Right cardiac atrium (tissue), 5 donors: ENCODE measurements at places on chromosomes 1 and 21.
A peak's percentile ranks its signal among the peaks of the same experiment; 100 is the strongest.

GRCh38 chr1:30912224-30912623 is 3.7 kb upstream of the SDC3 start:
- DNase-seq = peak; percentile 42

GRCh38 chr1:169240449-169241232 is 127.0 kb downstream of the NME7 start:
- DNase-seq = no peak

GRCh38 chr1:174982971-174983689 is 16.6 kb upstream of the CACYBP start:
- DNase-seq = no peak

- no peak for DNase-seq
Measured at GRCh38 chr1:119007670-119008482, 19.7 kb upstream of the TBX15 start.

DNA sequence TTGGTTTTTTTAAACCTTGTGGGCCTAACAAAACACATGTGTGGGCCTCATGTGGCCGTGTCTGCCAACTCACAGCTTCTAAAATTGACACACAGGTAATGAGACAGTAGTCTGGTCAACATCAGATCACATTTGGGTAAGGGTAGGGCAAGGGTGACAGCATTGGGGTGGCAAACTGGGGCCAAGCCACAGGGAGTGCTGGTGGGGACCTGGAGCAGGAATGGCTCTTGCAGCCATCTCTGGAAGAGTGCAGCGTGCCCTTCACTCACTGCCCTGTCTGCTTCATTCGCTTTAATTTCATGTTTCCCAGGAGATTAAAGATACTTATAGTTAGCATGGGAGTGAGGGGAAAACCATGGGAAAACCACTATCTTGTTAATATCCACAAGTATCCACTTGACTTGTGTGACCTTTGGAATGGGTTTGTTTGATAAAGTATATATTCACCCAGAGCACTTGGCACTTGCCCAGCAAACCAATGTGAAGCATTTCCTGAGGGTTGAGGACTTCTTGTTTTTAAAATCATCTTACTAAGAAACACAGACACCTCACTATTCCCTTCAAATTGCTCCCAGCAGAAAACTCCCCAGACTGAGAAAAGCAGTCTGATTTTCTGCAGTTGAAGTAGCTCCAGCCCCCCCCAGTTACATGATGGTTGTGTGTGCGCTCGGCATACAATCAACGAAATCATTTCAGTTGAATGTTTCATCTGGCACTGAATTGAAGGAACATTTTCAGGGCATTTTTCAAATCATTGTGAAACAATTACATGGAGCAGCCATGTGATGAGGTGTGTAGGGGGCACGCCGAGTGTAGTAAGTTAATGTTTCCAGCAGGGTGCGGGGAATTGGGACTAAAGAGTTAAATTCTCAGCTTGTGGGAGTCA is 175.7 kb downstream of the VPS13D start:
- DNase-seq = peak; percentile 77

DNA sequence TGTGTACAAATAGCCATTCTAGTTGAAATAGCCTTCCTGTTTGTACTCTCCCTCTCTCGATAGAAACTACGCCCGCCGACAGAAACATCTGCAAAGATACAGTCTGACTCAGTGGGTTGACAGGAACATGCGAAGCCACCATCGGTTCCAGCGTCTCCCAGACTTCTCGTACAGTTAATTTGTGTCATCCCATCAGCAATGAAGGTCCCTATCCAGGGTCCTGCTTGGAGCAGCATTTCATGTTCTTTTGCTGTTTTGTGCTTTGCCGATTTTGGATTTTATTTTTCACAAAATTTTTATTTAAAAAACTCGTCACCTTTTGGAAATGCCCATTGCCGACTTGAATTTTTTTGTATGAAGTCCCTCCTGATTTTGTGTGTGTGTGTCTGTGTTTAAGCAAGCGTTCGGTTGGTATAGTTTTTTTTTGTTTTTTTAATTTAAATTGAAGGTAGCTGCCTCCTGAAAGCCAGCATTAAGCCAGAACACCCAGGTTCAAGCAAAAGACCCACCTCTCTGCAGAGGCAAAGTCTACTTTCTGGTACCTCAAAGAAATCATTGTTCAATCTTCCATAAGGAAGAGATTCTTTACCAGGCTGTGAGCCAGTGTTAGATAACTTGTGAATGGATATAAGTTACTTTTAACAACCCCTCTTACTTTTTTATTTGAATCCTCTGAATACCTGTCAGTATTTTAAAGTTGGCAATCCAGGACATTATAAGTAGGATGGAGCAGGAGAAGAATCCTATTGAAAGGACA is 14.7 kb downstream of the FNDC5 start:
- no peak for DNase-seq

GRCh38 chr1:47564570-47564969 is 126.7 kb downstream of the FOXD2 start:
- DNase-seq = no peak

DNA sequence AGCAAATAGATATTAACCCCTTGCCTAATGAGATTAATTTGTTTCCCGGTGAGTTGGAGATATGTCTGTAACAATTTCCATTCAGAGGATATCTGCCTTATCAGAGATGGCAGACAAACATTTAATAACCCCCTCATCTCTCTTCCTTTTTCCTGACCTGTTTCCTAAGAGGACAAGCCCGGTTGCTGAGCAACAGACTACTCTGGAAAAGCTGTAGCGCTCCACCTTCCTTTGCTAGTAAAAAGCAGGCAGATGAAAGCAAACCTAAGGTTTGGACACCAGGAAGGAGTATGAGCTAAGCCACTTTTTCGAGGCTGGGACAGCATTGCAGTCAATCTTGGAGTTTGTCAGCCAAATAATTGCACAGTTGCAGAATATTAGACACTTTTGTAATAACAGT is 82.4 kb downstream of the RGS21 start:
- no peak for DNase-seq

DNA sequence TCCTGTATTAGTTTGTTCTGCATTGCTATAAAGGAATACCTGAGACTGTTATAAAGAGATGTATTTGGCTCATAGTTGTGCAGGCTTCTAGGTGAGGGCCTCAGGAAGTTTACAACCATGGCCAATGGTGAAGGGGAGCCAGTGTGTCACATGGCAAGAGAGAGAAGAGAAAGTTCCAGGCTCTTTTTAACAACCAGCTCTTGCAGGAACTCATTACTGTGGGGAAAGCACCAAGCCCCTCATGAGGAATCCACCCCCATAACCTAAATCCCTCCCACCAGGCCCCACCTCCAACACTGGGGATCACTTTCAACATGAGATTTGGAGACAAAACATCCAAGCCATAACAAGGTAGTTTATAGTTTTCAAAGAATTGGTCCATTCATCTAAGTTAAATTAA is 5.0 kb upstream of the MEAF6 start:
- DNase-seq = no peak

DNA sequence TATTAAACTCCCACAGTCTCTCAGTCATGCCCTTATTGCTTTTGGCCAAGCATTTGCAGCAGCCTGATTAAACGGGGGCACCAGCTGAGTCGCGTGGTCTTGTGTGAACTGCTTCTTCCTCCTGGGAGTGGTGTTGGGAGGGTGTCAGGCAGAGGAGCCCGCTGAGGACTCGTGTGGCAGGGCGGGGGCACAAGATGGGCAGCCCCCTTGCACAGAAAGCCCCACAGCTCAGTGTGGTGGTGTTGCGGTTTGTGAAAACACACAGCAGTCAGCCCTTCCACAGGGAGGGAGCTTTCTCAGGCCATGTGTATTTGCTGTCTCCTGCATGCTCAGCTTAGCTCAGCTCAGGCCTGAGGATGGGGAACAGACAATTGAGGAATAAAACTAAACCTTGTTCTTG is 22.4 kb downstream of the PEX14 start:
- DNase-seq = no peak

DNA sequence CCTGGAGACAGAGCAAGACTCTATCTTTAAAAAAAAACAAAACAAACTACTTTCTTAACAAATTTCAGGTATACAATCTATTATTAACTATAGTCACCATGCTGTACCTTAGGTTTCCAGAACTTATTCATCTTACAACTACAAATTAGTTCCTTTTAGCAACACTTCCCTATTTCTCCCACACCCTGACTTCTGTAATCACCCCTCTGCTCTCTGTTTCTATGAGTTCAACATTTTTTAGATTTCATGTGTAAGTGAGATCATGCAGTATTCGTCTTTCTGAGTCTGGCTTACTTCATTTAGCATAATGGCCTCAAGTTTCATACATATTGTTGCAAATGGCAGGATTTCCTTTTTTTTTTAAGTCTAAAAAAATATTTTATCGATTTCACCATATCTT is 77.9 kb upstream of the LPGAT1 start:
- no peak for DNase-seq

GRCh38 chr1:1284221-1285101 is 4.2 kb downstream of the SCNN1D start:
- DNase-seq = no peak

DNA sequence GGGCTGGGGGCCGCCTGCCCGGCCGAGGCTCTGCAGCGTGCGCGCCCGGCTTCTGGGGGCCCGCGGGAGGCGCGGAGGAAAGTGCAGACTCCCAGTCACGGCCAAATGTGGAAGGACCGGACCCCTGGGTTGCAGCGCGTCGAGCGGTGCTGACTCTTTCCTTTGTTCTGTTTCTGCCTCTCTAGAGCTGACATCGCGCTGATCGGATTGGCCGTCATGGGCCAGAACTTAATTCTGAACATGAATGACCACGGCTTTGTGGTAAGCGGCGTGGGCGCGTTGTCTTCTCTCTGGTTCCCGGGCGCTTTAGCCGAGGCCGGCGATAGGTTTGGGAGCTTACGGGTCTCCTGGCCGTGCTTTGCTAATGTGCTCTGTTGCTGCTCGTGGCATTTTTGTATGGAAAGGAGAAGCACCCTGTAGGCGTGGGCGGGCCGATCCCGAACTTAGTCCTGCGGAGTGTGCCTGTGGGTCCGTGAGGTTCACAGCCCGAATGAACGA is 629 bp downstream of the PGD start:
- DNase-seq = peak; percentile 69

DNA sequence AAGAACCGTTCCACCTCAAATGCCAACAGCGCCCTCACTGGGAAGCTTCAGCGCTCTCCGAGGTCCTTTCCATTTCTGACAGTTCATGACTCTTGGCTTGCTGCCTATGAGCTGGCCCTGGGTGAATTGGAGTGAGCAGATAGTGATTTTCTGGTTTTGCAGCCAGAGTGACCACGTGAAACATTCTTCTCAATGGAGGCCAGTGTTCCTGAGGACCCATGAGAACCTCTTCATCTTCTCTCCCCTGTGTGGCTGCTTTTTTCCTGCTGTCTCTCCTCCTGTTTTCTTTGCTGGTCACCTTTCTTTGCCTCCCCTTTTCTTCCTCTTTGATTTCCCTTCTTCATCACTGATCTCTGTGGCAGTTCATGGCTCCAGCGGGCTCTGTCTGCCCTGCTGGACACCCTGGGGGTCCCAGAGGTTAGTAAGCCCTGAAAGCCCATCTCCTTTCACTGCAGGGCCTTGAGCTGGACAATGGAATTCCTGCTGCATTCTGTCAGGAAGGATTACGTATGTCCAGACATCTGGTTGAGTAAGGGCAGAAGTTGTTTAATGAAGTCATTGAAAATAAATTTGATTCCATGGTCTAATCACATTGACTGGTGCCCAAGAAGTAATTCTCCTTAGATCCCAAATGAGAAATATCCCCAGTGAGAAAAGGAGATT is 29.9 kb downstream of the VASH2 start:
- DNase-seq = peak; percentile 59

GRCh38 chr1:186125511-186125910 is 249.5 kb downstream of the TPR start:
- DNase-seq = no peak

- peak; percentile 57 for DNase-seq
Measured at GRCh38 chr1:154320882-154321608, at the start of gene AQP10. AQP10 (plus strand) TSS chr1:154321093; CDS start chr1:154321156, 63 bp downstream.

DNA sequence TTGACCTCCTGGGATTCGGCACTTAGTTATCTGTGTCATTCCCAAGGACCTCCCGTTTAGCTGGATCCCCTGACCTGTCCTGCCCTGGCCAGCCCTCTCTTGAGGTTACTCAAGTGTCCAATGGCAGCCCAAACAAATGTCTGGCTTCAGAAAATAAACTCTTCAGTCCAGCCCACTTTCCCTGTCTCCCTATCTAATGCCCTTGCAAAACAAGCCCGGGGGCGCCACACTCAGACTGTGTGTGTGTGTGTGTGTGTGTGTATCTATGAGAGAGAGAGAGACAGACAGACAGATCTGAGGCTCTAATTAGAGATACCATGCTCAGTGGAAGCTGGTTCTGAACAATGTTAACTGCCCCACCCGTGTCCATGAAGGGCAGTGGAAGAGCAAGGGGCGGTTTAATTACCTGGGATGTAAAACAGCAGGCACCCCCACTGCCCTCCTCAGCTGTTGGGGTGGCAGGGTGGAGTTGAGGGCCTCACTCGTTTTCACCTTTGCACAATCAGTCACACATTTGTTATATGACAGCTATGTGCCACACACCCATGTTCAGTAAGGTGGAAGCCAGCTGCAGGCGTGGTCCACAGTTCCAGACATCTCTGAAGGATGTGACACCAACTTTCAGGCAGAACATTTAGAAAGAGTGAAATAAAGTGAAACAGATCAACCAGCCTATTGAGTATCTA is 57.4 kb downstream of the B3GALT5 start:
- no peak for DNase-seq

GRCh38 chr21:37139902-37140301 is 66.8 kb downstream of the TTC3 start:
- no peak for DNase-seq

DNA sequence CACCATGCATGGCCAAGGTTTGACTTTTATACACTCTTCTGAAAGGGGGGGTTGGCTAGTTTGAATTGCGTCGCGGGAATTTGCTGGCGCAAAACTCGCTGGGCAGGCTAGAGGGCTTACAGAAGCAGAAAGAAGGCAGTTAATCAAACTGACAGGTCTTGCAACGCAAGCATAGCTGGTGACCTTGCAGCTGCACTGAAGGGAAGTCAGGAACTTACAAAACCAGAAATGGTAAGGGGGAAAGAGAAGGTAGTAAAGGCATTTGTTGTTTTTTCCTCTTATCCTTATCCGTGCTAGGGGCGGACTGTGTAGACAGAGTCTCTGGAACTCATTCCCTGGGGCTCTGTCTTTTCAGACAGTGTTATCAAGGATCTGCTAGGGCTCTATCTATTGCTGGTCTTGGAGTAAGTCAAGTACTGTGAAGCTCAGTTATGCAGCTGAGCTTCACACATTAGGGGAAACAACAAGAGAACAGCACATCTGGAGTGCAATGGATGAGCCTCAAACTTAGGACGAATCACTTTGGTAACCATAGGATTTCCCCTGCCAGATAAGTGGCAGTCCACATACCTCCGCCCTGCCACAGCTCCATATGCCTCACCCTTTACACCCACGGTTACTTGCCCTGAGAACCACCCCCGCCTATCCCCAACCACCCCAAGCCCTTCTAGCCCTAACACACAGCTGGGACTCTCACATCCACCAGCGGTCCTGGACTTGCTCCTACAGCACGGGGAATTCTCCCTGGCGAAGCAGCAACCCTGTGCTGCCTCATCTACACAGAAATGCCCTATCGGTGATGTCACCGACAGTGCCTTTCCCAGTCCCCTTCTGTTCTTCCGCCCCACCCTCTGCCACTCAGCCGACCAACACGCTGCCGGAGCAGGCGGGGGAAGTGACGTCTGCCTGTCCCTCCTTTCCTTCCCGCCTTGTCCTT is 251.4 kb downstream of the FAM72C start:
- peak; percentile 50 for DNase-seq

GRCh38 chr1:26181586-26182382 is 4.5 kb downstream of the CNKSR1 start:
- DNase-seq = no peak
